ENCODE measurements at places on chromosomes 11 and 22. TPM values are rescaled to one million over a fixed set of nuclear protein-coding genes. Genes with fewer than 3 reads are reported as not detected.
A peak's percentile ranks its signal among the peaks of the same experiment; 100 is the strongest.

The CYTH4 gene
- polyA plus RNA-seq, result 5.6 TPM

The KCNK4 gene
- polyA plus RNA-seq, result not detected

The MS4A3 gene
- polyA plus RNA-seq, result 1.2 TPM

The PRRG4 gene
- polyA plus RNA-seq, result 6.9 TPM

The NXPE1 gene
- 0.08 TPM for polyA plus RNA-seq

The KCNJ11 gene
- 3.5 TPM for polyA plus RNA-seq

The FOLR1 gene
- 44.9 TPM for polyA plus RNA-seq

The NEFH gene
- polyA plus RNA-seq, result 10.6 TPM

The WNT7B gene
- 11.6 TPM for polyA plus RNA-seq

DNA sequence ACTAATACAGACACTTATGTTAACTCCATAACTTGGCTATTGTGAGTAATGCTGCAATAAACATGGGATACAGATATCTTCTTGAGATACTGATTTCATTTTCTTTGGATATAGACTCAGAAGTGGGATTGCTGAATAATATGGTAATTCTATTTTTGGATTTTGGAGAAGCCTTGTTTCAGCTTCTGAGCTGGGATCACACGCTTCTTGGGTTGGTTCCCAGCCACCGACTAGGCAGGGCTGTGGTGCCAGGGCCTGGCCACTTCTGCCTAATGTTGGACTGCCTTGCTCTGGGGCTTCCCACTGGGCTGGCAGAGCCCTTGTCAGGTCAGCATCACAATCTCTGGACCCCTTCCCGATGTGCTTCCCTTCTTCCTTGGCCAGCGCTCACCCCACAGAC lies 14.0 kb upstream of the MCHR1 start:
- no peak for DNase-seq

DNA sequence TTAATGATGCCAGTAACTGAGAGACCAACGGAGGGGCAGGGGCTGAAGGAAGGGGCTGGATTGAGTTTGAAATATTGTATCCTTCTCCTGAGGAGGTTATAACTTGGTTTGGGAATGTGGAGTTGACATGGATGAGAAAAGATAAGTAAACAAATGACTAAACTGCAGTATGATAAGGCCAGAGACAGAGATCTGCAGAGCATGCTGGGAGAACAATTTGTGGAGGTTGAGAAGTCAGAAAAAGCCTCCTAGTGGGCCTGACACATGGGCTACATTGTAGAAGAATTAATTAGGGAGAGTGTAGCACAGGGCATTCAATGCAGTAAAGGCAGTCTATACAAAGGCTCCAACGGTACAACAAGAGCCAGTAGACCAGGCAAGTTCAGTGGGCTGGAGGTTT lies 55.9 kb downstream of the SPON1 start:
- no peak for DNase-seq

- no peak for DNase-seq
These were observed 10.6 kb downstream of the LIMK2 start for GRCh38 chr22:31222736-31223135.

DNA sequence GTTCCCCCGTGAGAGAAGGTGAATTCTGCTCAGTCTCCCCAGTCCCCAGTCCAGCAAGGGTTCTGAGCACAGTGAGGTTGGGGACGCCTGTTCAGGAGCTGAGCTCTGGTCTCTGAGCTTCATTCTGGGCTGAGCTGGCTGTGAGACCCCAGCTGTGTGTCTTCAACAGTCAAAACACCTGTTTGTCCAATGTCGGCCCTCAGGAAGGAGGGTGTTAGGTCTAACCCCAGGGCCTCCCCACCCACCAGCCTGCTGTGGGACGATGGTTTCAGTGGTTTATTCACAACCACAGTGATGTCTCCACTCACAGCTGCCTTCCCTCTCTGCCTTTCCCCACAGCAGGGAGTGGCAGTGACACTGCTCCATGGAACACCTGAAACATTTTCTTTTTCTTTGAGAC lies 1282.9 kb downstream of the TBC1D22A start:
- DNase-seq, result no peak

DNA sequence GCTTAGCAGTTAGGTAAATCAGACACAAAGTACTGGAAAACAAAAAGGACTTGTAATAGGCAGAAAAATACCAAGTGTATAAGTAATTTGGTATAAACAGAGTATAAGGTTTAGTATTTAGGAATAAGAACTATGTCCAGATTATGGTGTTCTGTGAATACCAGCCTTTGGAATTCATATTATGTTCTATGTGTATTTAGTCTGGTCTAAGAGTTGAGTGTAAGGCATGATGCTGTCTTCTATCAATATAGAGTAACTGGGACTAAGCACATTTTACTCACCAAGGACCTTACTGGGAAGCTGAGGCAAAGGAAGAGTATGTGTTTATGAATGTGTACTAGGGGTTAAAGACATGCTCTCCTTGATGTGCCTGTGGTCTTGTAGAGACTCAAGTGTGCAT lies 9.5 kb downstream of the SDHD start:
- no peak for DNase-seq

DNA sequence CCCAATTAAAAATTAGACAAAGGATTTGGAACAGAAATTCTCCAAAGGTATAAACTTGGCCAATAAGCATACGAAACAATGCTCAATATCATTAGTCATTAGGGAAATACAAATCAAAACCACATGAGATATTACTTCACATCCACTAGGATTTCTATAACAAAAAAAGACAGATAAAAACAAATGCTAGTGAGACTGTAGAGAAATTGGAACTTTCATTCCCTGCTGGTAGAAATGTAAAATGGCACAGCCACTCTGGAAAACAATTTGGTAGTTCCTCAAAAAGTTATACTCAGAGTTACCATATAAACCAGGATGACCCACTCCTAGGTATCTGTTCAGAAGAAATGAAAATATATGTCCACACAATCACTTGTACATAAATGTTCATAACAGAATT lies 71.6 kb downstream of the RPL27A start:
- DNase-seq, result no peak

DNA sequence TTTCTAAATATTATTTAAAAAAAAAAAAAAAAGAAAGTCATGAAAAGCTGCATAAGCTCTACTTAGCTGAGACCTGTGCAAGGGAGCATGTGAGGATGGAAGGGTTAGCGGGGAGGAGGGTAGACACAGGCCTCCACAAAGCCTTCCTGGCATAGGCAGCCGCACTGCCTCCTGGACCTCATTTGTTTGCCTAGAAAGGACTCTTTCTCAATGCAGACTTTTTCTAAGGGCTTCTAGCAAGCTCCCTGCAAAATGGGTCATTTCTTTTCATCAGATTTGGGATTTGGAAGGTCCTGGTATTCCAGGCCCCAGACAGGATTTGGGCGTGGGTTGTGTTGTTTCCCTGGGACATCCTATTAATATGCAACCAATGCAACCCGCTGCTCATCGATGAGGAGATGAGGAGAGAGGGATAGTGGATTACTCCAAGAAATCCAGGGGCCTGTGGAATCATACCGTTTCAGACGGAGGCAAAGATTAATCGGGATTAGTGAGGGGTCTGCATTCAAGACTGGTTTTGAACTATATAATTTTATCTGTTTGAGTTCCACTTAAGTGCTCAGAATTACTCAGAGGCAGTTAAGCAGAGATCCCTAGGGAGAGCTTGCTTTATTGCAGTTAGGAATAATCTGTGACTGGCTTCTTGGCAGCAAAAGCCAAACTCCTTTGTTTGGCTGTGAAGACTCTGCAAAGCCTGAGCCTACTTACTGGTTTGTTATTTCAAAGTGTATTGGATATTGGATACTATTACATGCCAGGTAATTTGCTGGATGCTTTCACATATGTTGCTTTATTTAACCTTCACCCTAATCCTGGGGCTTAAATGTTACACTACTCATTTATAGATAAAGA lies 106.9 kb upstream of the NAV2 start:
- DNase-seq, result no peak

- no peak for DNase-seq
These were observed 1.2 kb downstream of the CXCR5 start for GRCh38 chr11:118884875-118885274.

DNA sequence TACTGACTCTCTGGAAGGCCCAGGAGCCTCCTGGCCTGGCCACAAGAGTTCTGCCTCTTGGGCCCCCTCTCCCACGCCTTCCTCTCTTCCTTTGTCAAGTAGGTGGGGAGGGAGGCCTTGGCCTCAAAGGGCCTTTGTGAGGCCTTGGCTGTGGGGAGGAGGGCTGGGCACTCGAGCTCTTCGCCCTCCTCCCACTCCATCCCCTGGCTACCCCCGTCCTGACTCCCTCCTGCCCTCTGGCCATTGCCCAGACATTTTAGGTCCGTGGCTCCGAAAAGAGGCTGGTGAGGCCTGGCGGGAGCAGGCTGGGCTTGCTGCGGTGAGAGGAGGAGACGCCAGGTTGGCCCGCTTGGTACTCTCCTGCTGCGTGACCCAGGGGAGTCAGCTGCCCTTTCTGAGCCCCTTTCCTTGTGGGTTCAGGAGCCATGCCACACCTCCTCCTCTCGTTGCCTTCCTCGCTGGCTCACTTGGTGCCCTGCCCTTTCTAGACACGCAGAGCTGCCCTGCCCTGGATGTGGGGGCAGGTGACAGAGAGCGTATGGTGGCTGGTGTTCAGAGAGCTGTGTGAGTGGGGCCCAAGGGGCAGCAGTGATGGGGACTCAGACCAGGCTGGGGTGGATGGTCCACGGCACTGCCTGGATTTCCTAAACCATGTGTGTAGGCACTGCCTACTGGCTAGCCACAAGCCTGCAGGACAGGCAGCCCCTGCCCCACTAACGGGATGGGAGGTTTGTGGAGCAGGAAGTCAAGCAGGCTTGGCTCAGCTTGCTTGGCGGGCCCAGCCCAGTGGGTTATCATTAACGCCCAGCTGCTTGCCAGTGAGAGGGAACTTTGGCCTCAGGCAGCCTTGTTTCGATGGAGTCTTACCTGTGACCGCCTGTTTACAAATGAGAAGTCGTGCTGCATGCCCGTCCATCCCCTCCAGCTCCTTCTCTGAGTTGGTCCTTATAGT lies 15.8 kb upstream of the OMP start:
- DNase-seq, result no peak

DNA sequence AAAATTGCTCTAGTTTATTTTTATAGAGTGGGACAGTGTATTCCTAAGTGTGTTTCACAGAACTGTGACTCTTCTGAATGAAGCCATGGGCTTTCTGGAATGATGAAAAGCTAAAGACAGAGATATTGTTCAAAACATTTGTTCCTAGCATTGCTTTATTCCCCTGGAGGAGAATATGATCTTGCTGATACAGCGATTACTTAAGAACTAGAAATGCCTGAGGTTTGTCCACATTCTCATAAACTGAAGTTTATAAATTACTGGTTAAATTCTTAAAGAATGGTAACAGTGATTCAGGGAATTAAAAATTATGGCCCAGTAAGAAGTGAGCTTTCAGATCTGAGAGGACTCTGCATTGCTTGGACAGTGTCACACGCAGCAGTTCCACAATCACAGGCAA lies 690.3 kb downstream of the FAM181B start:
- DNase-seq, result no peak

- DNase-seq, result no peak
These were observed 99.3 kb downstream of the CWC15 start for GRCh38 chr11:94873916-94874540.

GRCh38 chr22:39214383-39215069 lies 30.3 kb downstream of the PDGFB start:
- DNase-seq, result no peak

DNA sequence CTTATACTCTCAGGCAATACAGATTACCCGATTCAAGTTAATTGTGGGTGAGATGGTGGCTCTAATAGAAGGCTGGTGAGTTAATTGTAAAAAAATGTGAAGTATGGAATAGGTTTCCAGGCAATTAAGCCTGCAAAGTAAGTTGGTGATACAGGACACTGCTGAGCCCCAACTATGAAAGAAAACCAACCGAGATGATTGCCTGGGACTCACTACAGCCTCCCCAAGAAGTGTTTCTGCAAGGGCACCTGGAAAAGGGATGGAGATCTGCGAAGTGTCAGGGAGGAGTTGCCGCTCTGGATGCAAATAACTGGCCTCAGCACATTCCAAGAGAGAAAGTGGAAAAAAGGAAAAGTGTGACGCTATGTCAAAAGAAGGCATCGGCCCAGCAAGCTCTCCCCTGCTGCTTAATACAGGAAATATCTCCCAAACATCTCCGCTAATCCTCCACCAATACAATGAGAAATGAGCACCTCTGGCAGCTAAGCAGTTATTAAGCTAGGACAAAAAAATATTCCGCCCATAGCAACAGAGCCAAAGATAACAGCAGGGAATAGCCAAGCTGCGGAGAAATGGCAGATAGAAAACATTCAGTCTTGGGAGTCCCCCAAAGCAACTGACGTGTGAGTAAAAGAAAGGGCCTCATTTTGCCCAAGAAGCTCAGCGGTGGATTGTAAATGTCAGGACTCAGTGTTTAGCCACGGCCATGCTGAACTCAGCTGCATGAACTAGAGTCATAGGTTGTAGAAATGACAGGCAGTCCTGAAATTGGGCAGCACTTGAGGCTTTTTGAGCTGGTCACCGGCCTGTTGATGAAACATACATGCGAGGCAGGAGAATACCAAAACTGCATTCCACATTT lies 133.7 kb downstream of the SNX19 start:
- no peak for DNase-seq

GRCh38 chr22:24181088-24181995 lies at the start of gene SUSD2:
Gene SUSD2, plus strand, starts transcription at chr22:24181487. Its CDS starts 33 bp downstream, at chr22:24181520.
- no peak for DNase-seq

- DNase-seq, result no peak
These were observed 1396.8 kb downstream of the LRRC4C start for GRCh38 chr11:40062616-40063015.

GRCh38 chr11:67561971-67562619 lies 21.5 kb upstream of the GSTP1 start:
- no peak for DNase-seq

DNA sequence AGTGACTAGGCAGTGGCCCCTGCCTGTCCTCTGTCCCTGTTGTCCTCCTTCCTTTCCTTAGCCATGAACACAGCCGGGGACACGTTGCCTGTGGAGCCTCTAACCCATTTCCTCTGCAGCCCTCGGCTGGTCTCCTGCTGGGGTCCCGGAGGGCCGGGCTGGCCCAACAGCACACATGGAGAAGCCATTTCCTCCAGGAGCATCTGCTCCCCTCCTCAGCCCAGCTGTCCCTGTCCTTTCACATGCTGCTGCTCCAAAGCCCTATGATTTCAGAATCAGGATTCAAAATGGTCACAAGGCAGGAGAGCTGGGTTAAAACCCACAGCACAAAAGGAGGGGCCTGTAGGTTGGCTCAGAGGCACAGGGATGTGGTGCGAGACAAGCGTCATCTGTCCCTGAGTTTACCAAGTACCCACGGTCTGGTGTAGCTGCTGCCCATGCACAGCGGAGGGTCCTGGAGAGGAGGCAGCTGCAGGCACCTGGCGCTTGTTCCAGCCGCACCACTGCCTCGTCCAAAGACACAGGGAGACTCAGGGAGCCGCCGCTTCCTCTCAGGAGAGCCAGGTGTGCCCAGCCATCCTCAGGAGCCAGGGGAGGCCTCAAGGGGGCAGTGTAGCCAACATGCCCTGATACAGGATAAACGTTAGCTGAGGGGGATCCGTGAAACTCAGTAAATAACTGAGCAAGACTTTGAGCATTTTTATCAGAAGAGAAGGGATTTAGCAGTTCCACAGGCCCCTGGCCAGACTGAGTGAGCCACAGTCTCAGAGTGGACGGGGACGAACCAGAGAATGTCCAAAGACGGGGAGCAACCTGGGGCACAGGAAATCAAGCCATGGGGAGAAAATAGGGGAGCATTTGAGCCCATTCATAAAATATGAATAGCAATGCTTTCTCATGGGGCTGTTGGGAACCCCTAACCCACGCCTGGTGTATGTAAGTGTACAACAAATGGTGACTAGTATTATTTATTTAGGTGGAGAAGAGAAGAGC lies 3.9 kb upstream of the VSIG10L2 start:
- peak; percentile 37 for DNase-seq

- no peak for DNase-seq
These were observed 23.0 kb downstream of the TSKU start for GRCh38 chr11:76806131-76806530.

Measured in right renal pelvis (tissue), 4 donors.